Tongue (tissue), 3 donors: ENCODE measurements at places on chromosomes 6 and 20. TPM values are rescaled to one million over a fixed set of nuclear protein-coding genes. Genes with fewer than 3 reads are reported as not detected.

DNA sequence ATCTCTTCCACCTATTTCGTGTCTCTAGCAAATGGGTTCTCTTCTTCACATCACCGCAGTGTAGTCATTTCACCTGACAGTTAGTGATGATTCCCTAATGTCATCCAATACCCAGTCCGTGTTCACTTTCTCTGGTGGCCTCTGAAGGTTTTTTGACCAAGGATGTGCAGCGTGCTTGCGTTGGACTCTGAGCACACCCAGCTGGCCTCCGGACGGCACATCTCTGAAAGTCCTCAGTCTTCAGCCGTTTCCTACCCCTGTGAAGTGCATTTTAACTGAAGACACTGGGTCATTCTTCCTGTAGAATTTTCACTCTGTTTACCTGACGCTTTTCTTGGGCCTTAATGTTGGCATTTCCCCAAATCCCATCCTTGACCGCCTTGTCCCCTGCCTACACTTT, 98.7 kb downstream of the ERMARD start:
- no peak for DNase-seq

- no peak for DNase-seq
Observed at GRCh38 chr20:12788632-12789299, 220.0 kb upstream of the SPTLC3 start.

DNA sequence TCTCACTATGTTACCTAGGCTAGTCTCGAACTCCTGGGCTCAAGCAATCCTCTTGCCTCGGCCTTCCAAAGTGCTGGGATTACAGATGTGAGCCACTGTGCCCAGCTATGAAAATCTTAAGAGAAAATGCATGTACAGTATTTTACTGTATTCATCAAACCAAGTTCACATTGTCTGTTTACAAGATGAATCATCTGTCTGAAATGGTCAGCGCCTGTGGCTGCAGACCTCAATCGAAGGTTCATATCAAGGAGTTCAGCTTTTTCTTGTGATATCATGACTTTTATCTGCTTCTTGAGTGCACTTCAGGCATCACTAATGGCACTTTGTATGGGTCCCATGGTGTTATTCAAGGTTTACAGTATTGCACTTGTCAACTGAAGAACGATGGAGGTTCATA, 155.1 kb downstream of the SLC16A10 start:
- no peak for DNase-seq

The HCK gene
- total RNA-seq = 3.7 TPM

DNA sequence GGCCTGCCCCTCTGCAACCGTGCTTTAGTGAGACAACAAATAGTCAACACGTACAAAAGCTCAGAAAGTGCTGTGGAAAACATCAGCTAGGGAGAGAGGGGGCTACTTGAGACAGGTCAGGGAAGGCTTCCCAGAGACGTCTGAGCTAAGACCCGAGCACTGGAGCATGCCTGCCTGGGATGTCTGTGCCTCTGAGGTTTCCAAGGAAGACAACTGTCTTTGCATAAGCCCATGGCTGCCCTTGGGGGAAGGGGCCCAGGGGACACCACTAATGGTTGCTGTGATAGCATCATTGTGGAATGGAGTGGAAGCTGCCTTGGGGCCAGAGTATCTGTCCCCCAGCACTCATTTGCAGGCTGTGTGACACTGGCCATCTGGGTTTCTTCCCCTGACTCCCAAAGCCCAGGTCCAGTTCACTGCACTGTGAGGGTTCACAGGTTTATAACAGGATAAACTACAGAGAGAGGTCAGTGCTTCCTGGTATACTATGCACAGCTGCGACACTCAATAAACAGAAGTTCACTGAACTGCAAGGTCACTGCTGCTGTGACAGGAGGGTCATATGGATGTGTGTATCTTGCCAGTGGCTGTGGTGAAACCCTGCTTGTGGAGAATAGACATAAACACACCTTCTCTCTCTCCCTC, 1.5 kb upstream of the ARFGEF2 start:
- DNase-seq = no peak
